ENCODE measurements at places on chromosomes 1 and 21.

DNA sequence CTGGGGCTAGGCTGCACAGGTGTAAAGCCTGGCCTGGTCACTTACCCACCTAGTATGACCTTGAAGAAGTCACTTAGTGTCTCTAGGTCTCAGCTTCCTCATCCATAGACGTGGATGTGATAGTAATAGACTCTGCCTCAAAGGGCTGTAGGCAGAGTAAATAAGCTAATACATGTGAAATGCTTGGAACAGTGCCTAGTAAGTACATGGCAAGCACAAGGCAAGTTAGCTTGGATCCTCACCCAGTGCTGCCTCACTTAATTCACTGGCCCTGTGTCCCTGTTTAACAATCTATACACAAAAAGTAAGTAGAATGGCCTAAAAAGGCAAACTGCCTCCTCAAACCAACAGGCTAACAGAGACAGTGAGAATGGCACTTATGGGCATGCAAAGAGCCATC is 167.8 kb downstream of the PIGK start:
- no peak overlapping the region for H3K27ac ChIP-seq
- no peak overlapping the region for H3K4me3 ChIP-seq
- peaks cover 4% of the 10 kb centered on the region for H3K27me3 ChIP-seq
- ATAC-seq: no peak

GRCh38 chr1:231376875-231377549 is 38.9 kb downstream of the SPRTN start:
- H3K4me1 ChIP-seq: peaks cover 34% of the 10 kb centered on the region
- no peaks in the 10 kb centered on the region for H3K27me3 ChIP-seq
- H3K36me3 ChIP-seq: peaks cover 28% of the 10 kb centered on the region
- peak; percentile 92 for ATAC-seq

DNA sequence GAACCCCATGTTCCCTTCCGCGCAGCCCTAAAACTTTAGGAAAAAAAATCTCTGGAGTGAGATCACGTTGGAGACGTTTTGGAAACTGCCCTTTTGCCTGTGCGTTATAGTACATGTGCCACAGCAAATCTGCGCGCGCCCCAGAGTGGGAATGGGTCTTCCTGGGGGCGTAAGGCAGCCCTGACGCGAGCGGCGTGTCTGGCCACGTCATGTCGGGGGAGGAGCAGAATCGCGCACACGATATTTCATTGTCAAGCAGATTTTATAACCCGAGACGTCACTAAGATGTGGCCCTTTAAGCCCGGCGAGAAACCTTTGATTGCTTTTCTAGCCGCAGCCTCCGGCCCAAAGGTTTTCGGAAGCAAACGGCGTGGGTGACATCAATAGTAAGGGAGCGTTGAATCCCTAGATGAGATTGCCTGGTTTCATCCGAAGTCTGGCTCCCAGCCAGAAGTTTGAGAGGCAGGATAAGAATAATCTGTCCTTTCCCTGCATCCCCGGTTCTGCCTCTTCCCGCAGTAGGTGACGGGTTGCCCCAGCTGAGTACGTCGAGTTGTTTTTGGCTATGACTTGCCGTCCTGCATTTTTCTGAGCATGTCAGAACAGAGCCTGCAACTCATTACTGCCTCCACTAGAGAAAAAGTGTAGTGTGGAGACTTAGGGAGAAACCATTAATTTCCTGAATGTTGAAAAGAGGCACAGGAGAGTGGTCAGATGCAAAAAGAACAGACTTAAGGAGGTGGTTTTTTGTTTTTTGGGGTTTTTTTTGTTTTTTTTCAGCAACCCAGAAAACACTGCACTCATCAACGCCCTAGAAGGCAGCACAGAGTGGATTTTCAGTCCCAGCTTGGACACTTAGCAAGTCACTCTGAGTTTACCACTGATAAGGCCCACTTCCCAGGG is 817 bp upstream of the PMVK start:
- ATAC-seq: peak; percentile 75
- H3K36me3 ChIP-seq: peaks cover 19% of the 10 kb centered on the region
- H3K27ac ChIP-seq: peak overlapping the region; percentile 95
- no peaks in the 10 kb centered on the region for H3K27me3 ChIP-seq
- peaks cover 32% of the 10 kb centered on the region for H3K4me1 ChIP-seq

DNA sequence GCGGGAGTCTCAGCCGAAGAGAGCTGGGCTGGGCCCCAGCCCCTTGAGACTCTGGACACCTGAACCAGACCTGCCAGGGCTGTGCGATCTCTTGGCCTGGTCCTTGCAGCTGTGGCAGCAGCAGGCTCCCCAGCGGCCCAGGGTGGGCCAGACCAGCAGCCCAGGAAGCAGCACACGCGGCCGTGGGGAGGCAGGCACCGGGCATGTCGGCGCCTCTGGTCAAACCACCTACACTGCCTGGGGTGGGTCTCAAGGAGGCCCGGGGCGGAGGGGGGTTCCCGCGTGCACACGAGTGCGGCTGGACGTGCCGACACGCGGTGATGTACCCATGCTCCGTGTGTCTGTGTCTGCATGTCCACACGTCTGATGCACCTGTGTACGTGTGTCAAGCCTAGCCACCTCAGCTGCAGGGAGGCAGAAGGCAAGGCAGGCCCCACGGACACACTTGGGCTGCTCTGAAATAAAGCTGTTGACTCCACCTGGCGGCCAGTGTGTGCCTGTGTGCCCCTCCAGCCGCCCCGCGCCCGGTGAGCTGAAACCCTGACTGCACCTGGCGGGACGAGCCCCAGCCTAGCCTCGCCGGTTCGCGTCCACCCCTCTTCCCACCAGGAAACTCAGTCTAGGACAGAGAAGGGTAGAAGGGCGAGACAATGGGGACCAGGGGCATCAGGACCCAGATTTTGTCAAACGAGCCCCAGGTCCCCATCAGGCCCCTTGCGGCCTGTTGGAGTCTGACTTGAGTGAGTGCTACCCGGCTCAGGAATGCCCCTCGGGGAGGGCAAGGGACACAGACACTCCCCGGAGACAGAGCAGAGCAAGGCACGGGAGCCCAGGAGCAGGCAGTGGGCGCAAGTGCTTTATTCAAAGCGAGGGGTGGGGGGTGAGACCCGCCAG is 11.6 kb downstream of the SCNN1D start:
- no peak overlapping the region for H3K4me3 ChIP-seq
- no peak overlapping the region for H3K27ac ChIP-seq
- H3K36me3 ChIP-seq: no peaks in the 10 kb centered on the region
- no peaks in the 10 kb centered on the region for H3K4me1 ChIP-seq

DNA sequence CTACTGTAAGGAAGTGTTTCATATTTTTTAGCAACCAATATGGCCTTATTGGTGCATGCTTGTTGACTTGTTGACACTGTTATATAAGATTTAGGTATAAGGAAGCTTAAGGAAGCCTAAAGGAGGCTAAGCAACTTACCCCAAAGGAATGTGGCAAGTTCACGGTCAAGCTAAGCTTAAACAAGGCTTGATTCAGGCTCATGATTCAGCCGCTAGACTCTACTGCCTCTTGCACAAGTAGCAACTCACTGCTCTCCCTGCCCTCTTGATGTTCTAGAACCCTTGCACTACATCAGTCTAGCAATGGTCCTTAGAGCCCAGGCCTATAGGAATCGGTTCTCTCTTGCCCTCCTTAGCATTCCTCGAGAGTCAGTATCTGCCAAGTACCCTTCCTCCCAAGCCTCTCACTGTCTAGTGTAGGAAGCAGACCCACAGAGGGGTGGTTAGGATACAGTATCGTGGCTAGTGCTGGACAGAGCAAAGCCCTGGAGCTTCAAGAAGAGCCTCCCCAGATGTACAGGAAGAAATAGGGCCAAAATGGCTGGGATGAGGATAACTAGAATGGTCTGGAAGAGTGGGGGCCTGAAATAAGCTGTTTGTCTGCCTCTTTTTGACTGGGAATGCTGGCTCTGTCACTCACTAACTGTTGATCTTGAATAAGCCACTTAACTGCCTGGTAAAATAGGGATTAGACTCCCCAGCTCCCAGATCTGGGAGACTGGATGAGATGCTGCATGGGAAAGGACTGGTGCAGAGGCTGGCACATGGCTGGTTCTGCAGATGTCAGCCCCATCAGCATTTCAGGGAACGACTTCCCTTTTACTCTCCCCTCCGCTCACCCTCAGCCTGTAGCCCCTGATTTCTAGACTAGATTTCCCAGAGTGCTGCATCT is 122.2 kb downstream of the NAV1 start:
- H3K4me1 ChIP-seq: no peaks in the 10 kb centered on the region
- H3K27me3 ChIP-seq: peaks cover 5% of the 10 kb centered on the region
- ATAC-seq: no peak
- H3K36me3 ChIP-seq: no peaks in the 10 kb centered on the region

DNA sequence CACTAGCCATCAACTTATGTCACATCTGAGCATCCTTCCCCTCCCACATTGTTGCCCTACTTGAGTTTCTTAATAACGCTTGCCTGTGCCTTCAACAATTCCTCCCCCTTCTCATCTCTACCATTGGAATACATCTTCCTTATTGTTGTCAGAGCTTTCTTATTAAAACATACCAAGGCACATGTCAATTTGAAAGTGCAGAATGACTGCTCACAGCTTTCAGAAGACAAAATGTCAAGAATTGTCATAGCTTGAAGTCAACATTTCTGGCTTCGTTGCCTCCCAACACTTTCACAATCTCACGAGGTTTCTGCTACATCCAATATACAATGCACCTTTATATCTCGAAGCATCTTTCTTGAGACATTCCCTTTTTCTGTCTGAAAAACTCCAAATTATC is 279.9 kb downstream of the LRRC7 start:
- no peaks in the 10 kb centered on the region for H3K36me3 ChIP-seq
- H3K4me1 ChIP-seq: no peaks in the 10 kb centered on the region
- no peak overlapping the region for H3K27ac ChIP-seq
- H3K4me3 ChIP-seq: no peak overlapping the region

- no peak overlapping the region for H3K4me3 ChIP-seq
- ATAC-seq: no peak
- H3K27ac ChIP-seq: no peak overlapping the region
- H3K36me3 ChIP-seq: no peaks in the 10 kb centered on the region
- peaks cover 15% of the 10 kb centered on the region for H3K27me3 ChIP-seq
These were observed 51.0 kb downstream of the CASQ2 start for GRCh38 chr1:115717541-115717940.

GRCh38 chr1:113946678-113947387 is 17.7 kb downstream of the HIPK1 start:
- H3K4me3 ChIP-seq: peak overlapping the region; percentile 84
- peak; percentile 77 for ATAC-seq
- H3K27me3 ChIP-seq: no peaks in the 10 kb centered on the region

GRCh38 chr1:30636621-30637020 is 86.8 kb downstream of the MATN1 start:
- H3K27me3 ChIP-seq: peaks cover 7% of the 10 kb centered on the region
- ATAC-seq: no peak
- no peak overlapping the region for H3K27ac ChIP-seq
- no peak overlapping the region for H3K4me3 ChIP-seq
- no peaks in the 10 kb centered on the region for H3K36me3 ChIP-seq

DNA sequence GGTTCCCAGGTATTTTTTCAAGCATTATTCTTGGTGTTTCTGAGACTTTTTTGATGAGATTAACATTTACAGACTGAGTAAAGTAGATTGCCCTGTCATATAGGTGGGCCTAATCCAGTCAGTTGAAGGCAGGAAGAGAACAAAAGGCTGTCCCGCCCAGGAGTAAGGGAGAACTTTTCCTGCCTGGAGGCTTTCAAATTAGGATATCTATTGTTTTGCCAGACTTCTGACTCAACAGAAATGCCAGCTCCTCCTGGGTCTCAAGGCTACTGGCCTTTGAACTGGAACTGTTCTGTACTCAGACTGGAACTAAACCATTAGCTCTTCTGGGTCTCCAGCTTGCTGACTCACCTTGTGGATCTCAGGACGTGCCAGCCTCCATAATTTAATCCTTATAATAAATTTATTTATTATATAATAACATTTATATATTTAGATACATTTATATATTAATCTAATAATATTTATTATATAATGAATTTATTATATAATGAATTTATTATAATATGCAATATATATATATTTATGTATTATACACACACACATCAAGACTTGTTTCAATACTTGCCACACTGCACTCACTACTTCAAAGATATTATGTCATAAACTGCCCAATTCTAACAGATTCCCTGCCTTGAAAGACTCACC is 510.8 kb upstream of the B3GALT2 start:
- H3K4me1 ChIP-seq: peaks cover 11% of the 10 kb centered on the region
- H3K4me3 ChIP-seq: no peak overlapping the region
- no peaks in the 10 kb centered on the region for H3K27me3 ChIP-seq
- no peak for ATAC-seq
- H3K36me3 ChIP-seq: no peaks in the 10 kb centered on the region
- H3K27ac ChIP-seq: no peak overlapping the region

GRCh38 chr1:28365864-28366263 is 3.7 kb upstream of the PHACTR4 start:
- no peak for ATAC-seq
- no peaks in the 10 kb centered on the region for H3K36me3 ChIP-seq
- no peaks in the 10 kb centered on the region for H3K27me3 ChIP-seq
- H3K4me3 ChIP-seq: no peak overlapping the region

DNA sequence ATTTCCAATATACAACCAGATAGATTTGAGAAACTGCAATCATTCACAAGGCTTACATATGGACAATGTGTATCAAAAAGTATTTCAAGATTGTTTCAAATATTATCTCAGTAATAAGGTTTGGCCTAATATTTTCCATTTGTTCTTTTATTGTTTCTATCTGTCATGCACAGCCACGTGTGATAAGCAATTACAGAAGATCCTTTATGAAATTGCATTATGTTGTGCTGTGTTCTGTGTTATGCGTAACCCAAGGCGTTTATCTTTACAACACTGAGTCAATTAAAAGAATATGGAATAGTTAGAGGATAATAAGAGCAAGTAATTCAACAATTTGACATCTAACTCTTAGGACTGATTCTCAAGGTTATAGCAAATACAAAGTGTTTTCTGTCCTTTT is 1009.3 kb upstream of the PRMT6 start:
- H3K27ac ChIP-seq: no peak overlapping the region

- peak overlapping the region; percentile 90 for H3K27ac ChIP-seq
- no peak for ATAC-seq
- no peaks in the 10 kb centered on the region for H3K27me3 ChIP-seq
- peak overlapping the region; percentile 65 for H3K4me3 ChIP-seq
- peaks cover 30% of the 10 kb centered on the region for H3K4me1 ChIP-seq
These were observed 50.2 kb downstream of the AZIN2 start for GRCh38 chr1:33131191-33131590.

DNA sequence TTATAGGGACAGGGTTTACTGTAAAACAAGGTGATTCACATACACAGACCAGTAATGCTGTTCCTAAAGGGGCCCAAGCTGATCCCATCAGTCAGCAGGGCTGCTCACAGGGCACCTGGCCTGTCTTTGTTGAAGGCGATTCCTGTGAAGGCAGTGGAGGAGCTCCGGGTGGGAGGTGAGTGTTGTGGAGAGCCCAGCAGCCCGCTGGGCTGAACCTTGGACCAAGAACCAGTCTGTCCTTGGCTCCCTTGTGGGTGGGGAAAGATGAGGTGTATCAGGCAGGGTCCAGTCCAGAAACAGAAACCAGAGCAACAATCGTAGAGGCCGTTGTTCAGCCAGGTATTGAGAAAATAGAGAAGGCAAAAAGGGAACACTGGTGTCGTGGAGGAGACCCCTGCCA is 12.5 kb downstream of the PDXK start:
- no peaks in the 10 kb centered on the region for H3K27me3 ChIP-seq
- ATAC-seq: no peak
- H3K36me3 ChIP-seq: peaks cover 17% of the 10 kb centered on the region
- H3K4me1 ChIP-seq: peaks cover 34% of the 10 kb centered on the region
- H3K27ac ChIP-seq: peak overlapping the region; percentile 78

- peaks cover 5% of the 10 kb centered on the region for H3K27me3 ChIP-seq
- no peaks in the 10 kb centered on the region for H3K36me3 ChIP-seq
- no peak overlapping the region for H3K4me3 ChIP-seq
- ATAC-seq: no peak
These were observed 166.7 kb downstream of the MIS18A start for GRCh38 chr21:32112195-32112594.
